ENCODE measurements at places on chromosomes 16 and 17. TPM values are rescaled to one million over a fixed set of nuclear protein-coding genes. Genes with fewer than 3 reads are reported as not detected.

GRCh38 chr17:1186214-1186820, 6.5 kb upstream of the ABR start:
- no peak for DNase-seq

- DNase-seq: no peak
Observed at GRCh38 chr16:56930486-56931270, 1.3 kb upstream of the HERPUD1 start.

DNA sequence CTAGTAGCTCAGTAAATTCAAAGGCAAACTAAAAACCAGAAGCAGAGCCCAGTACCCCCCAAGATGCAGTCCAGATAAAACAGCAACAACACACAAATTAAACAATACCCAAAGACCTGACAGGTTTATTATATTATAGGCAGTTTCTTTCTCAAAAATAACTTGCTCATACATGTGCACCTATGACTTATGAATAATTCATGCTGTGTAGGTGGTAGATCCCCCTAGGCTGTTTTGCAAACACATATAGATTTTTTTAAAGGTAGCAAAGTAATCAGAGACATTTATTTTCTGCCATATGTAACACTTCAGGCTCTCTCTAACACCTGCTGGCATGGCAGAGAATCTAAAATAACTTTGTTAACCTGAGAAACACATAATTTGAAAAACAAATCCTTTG, 27.2 kb downstream of the CACNG1 start:
- no peak for DNase-seq

DNA sequence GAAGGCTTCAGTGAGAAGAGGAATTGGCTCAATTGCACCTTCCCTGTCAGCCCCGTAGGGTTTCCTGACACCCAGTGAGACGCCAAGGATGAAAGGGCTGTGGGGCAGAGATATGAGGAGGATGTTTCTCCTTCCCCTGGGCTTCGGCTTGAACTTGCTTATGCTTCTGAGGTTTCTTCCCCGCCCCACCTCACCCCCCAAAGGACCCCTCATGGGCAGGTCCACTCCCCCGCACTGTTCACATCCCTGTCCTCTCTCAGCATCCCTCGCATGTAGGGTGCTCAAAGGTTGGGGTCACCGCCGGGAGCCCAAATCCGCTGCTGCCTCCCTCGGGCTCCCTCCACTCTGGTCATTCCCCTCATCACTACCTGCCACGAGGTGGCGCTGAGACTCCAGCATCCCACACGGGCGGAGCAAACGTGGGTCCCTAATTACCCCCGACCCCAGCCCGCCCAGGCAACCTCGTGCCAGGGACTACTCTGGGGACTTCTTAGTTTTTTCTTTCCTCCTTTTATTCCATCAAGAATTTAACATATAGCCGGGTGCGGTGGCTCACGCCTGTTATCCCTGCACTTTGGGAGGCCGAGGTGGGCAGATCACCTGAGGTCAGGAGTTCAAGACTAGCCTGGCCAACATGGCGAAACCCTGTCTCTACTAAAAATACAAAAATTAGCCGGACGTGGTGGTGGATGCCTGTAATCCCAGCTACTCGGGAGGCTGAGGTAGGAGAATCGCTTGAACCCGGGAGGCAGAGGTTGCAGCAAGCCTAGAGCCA, 3.3 kb upstream of the TRARG1 start:
- no peak for DNase-seq

Gene TMEM114
- polyA plus RNA-seq: not detected

DNA sequence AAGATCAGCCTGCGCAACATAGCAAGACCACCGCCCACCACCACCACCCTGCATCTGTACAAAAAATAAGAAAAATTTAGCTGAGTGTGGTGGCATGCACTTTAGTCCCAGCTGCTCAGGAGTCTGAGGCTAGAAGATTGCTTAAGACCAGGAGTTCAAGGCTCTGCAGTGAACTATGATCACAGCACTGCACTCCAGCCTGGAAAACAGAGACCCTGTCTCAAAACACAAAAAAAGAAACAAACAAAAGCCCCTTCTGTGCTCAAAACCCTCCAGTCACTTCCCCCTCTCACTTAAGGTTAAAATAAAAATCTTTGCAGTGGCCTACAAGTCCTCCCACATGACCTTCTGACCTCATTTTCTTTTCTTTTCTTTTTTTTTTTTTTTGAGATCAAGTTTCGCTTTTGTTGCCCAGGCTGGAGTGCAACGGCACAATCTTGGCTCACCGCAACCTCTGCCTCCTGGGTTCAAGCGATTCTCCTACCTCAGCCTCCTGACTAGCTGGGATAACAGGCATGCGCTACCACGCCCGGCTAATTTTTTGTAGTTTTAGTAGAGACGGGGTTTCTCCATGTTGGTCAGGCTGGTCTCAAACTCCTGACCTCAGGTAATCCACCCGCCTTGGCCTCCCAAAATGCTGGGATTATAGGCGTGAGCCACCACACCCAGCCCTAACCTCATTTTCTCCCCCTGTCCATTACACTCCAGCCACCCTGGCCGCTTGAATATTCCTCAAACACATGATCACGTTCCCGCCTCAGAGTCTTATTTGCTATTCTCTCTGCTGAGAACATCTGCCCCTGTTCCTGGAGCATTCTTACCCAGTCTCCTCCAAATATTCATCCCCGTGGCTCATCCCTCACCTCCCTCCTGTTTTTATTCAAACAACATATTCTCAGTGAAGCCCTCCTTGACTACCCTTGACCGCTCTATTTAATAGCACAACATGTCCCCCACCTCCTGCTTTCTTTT, 126.6 kb upstream of the MED13 start:
- DNase-seq: no peak

DNA sequence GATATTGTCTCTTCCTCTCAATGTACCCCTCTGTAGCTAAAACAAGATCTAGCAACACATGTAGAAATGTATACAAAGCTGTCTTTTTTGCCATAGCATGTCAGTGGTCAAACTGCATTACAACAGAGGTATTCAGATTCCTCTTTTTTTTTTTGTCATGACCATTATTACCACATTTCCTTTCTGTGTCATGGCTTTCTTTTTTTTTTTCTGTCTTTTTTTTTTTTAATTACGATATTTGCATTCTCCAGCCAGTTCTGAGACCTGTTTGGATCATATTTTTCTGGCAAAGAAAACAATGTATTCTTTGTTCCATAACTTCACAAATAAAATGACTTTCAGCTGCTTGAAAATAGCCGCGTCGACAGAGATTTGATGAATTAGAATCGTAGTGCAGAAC, 27.4 kb upstream of the CAPNS2 start:
- no peak for DNase-seq

GRCh38 chr16:88133507-88133843, 182.2 kb downstream of the BANP start:
- DNase-seq: no peak

- DNase-seq: no peak
Observed at GRCh38 chr17:45129426-45129939, 2.8 kb downstream of the PLCD3 start.

DNA sequence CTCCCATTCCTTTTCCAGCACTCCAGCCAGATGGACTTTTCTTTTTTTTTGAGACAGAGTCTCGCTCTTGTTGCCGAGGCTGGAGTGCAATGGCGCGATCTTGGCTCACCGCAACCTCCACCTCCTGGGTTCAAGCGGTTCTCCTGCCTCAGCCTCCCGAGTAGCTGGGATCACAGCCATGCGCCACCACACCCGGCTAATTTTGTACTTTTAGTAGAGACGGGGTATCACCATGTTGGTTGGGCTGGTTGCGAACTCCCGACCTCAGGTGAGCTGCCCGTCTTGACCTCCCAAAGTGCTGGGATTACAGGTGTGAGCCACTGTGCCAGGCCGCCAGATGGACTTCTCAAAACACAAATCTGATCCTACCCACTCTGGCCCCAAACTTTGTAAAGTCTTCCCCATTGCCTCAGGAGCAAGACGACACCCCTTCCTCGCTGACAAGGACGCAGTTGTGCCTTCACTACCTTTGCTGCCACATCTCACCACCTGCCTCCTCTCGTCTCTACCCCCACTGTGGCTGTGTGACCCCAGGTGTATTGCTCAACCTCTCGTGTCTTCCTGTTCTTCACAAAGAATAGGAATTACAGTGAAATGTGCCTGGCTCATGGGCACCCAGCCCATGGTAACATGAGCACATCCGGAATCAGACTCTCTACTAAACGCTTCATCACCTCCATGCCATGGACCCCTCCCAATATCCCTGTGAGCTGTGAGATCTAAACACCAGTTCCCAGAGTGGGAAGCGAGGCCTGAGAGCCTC, 3.7 kb upstream of the BANP start:
- DNase-seq: no peak

Gene HOXB1
- polyA plus RNA-seq: 0.38 TPM

- no peak for DNase-seq
Observed at GRCh38 chr16:50742576-50743200, 802 bp downstream of the CYLD start.

DNA sequence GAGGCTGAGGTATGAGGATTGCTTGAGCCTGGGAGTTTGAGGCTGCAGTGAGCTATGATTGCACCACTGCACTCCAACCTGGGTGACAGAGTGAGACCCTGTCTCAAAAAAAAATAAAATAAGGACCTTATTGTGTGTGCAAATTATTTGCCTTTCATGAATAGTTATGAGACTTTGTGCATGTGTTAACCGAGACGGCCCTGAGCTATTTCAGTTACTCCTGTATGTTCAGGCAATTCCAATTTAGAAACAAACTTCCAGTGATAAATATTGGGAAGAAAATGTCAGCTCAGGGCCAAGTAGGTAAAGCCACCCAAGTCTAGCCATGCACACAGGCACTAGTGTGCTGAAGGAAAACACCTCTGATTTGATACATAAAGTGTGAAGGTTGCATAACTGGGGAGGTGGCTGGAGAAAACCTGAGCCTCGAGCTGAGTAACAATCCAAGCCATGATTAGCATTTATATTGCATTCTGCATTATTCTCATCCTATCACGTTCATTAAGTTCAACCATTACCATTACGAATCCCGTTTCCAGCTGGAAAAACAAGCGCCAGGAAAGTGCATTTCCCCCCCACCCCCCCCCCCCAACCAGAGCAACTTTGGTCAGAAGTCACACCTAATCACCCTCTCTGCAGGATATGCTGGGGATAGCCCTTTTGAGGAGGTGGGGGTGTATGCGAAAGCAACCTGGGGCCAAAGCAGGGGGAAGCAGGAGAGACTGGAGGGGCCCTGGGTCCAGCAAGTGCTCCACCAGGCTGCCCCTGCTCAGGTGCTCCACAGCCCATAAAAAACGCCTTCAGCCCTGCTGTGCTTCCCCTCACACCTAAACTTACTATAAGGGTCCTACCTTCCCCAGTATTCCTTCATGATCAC, 18.6 kb upstream of the ENDOV start:
- no peak for DNase-seq

DNA sequence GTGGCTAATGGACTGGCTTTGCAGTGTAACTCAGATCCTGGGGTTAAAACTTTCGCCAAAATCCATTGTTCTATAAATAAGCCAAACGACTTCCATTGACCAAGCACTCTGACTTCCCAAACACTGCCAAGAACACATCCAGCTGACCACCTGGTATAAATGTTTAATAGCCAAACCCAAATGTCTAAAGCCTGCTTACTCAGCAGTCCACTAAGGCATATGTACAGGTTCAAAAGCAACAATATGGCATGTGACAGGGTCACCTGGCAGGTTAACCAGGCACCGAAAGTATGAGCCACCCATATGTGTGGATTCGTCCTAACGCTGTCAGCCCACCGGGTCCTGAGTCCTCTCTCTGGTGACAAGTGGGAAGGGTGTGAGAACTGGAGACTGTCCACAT, 2.1 kb downstream of the CSNK1D start:
- no peak for DNase-seq

GRCh38 chr17:7173687-7174602, 5.2 kb downstream of the ASGR1 start:
- DNase-seq: peak; percentile 53

Gene CDH13
- polyA plus RNA-seq: 8.7 TPM

Gene SALL1
- polyA plus RNA-seq: 126 TPM

Gene CACNA1G
- polyA plus RNA-seq: 7.9 TPM

- no peak for DNase-seq
Observed at GRCh38 chr16:57810197-57811031, 8.1 kb upstream of the KIFC3 start.

- DNase-seq: no peak
Observed at GRCh38 chr17:79464318-79465010, 146.4 kb downstream of the RBFOX3 start.

DNA sequence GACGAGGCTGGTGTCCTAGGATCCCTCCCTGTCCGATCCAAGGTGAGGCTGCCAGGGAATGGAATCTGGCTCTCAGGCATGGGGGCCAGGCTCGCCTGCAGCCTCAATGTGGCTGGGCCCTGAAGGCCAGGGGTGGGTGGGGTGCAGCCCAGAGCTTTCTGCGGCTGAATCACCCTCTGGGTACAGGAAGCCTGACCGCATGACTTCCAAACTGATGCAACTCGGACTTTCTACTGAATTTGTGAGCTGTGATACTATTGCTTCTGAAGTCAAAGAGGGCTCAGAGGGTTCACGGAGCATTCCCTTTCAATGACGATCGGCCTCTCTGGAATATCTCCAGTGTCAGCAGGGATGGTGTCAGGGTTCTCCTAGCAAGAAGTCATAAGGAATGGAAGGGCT, 123.7 kb downstream of the METRNL start:
- no peak for DNase-seq

DNA sequence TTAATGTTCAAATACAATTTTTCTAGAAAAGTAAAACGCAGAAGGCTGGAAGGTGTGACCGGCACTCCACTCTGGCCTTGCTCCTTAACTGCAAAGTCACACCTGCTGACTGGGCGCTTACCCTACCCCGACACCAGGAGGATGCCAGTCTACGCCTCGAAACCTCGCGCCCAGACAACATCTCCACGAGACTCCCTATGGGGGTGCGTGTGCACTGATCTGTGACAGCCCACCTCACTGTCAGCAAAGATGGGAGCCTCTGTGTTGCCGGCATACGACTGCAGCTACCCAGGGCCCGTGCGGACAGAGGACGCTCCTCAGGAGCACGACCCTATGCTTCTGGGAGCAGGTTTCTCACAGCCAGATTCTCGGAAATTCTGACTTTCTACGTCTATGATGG, 26.1 kb downstream of the MAP1LC3B start:
- DNase-seq: no peak

GRCh38 chr17:48869821-48870318, 22.7 kb upstream of the ATP5MC1 start:
- DNase-seq: no peak

DNA sequence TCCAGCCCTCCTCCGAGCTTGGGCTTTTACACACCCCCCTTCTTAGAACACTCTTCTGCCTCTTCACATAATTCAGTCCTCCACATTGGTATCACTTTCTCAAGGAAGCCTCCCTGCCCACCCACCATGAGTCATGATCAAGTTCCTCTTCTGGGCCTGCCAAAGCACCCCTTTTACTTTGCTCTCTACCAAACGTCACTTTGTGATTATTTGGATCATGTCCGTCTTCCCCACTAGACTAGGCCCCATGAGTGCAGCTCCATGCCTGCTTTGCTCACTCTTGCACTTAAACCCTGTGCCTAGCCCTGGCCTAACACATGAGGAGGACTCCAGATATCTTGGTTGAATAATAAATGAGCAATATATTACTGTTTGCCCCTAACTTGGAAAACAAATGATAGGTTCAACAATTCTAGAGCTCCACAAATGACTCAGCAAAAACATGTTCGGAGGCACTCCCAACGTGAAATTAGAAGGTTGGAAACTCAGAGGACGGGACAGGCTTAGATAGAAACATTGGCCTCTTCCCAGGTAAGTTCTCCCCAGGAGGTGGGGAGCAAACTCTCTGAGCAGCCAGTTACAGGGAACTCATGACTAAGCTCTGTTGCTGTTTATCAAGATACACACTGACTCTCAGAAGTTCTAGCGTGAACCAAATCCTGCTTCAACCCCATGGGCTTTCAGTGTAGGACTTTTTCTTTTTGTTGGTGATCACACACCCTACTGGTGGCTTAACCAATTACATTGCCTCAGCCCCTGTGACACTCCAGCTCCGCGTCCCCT, 28.3 kb downstream of the G6PC1 start:
- DNase-seq: peak; percentile 52
